ENCODE measurements at places on chromosomes 13 and 19.

- no peak for DNase-seq
These were observed 412.5 kb downstream of the OXGR1 start for GRCh38 chr13:96581741-96582140.

GRCh38 chr13:32976912-32977311, 39.3 kb upstream of the KL start:
- no peak for DNase-seq

- no peak for DNase-seq
These were observed 1051.5 kb downstream of the DIAPH3 start for GRCh38 chr13:59112221-59112718.

GRCh38 chr19:49936549-49936948, 7.2 kb upstream of the NUP62 start:
- DNase-seq: no peak

GRCh38 chr13:111429064-111429558, 108.7 kb downstream of the TEX29 start:
- peak; percentile 32 for DNase-seq

- no peak for DNase-seq
These were observed 196.8 kb downstream of the PDS5B start for GRCh38 chr13:32783067-32783466.

DNA sequence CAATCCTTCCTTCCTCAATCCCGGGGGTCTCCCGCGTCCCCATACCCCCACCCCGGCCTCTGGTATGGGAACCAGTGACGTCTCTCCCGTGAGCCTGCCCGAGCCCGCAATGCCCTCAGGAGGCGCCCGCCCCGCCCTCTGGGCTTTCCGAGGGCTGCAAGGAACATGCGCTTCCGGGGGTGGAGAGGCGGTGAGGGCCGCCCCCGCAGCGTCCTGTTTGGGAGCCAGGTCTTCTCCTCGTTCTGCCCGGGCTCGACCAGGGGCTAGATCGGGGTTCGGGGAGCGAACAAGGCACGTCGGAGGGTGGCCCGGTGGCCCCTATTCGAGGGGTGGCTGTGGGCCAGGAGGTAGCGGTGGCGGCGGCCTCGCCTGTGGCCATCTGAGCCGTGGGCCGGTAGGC, 6.6 kb upstream of the TEX101 start:
- no peak for DNase-seq

DNA sequence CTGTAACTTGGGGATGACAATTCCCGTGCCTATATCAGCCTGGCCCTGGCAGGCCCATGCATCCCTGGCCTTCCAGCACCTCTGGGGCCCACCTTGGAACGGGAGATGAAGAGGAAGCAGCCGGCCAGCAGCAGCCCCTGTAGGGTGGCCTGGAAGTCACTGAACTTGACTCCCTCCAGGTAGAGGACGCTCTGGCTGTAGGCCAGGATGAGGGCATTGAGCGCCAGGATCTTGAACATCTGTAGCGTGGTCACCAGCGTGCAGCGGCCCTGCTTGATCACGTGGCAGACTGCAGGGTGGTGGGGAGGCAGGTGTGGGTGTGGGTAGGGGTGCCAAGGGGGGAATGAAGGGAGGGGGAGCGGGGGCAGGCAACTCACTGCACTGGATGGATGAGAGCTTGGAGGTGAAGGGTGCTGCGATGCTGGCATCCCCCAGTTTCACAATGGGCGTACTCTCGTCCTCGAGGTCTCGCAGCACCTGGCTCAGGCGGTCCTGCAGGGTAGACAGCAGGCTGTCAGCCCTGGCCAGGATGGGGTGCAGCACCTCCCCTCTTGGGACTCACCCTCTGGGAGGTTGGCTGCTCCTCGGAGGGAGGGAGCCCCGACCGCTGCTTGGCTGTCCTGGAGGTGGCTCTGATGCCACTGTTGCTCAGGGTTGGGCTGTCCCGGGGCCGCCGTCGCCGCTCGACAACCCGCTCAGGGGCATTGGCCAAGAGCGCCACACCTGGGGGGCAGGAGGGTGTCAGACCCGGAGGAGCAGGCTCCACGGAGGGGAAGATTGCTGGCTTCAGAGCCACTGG, 3.8 kb upstream of the GMIP start:
- DNase-seq: no peak

- no peak for DNase-seq
These were observed 21.8 kb downstream of the PROSER1 start for GRCh38 chr13:39016087-39016486.

- no peak for DNase-seq
These were observed 37.4 kb downstream of the KLF5 start for GRCh38 chr13:73096173-73096572.

DNA sequence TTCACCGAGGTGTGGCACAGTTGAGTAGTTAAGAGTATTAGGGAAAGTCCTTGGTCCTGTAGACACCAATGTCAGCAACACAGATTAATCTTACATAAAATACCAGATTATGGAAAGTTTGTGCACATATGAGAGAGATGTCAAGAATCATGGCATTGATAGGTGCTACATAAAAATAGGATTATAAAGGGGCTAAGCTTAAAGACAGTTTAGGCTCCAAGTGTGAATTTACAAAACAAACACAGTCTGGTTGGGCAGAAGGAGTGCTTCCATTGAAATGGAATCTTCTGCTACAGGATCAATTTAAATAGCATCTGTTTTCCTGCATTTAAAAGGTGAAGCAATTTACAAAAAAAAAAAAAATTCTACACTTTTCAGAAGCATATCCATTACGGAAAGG, 292.9 kb downstream of the DNAJC15 start:
- DNase-seq: no peak

DNA sequence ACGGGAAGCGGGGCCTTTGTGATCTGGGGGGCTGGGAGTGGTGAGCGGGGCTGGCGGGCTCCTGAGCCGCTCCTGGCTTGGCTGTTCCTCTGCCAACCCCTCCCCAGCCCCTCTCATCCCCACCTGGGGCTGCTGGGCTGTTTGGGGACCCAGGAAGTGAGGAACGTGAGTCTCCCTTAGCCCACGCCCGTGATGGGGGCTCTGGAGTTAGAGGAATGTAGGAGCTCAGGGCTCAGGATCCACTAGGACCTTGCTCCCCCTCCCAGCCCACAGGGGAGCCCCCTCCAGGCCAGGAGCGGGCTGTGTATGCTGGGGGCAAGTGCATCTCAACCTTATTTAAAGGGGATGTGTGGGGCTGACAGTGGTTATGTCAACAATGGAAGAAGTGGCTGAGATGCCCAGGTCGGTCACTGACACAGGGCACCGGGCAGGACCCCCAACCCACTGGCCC, 134.1 kb downstream of the URI1 start:
- no peak for DNase-seq

GRCh38 chr19:49847731-49848696, 2.9 kb upstream of the PTOV1 start:
- DNase-seq: no peak

DNA sequence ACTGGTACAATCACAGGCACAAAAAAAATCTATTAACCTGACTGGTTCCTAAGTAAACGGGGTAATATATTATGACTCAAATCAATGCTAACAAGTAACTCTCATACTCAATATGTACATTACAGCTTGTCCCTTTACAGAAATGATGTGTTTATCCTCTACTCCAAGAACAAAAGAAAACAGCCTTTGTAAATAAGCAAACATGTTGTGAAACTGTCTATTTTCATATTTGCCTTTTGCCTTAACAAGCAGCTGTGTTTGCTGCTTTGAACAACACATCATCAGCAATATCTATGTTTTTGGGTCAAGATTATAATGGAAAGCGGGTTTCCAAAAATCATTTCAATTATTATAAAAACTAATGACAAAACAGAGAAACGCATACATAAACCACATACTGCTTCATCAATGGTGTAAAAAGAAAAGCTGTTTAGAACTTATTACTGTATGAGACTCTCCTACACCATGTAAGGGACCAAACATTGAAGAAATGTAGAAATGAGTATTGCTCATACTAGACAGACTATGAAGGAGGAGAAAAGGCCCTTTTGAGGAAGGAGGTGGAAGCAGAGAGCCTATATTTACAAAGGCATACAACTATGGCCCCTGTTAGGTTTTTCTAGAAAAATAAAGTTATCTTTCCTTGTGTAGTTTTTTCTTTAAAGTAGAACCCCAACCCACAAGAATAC, 14.8 kb downstream of the TBC1D4 start:
- no peak for DNase-seq
